SJSA1 (cell line): ENCODE measurements at places on chromosomes 6 and 20. TPM values are rescaled to one million over a fixed set of nuclear protein-coding genes. Genes with fewer than 3 reads are reported as not detected.

Gene PHACTR1
- total RNA-seq: 0.37 TPM in 1 of 2 replicates, not detected in the other

Gene TREM1
- total RNA-seq: not detected in 2 replicates

Gene GGTLC1
- not detected in 2 replicates for total RNA-seq

Gene SAPCD1
- 1.4 TPM in 1 of 2 replicates, not detected in the other for total RNA-seq

Gene FOXQ1
- total RNA-seq: 0.66 and 2.0 TPM in 2 replicates

Gene SCRT2
- not detected in 2 replicates for total RNA-seq

Gene CASS4
- not detected in 2 replicates for total RNA-seq

Gene ZFP57
- not detected in 2 replicates for total RNA-seq

Gene PRIM2
- 42.2 and 58.0 TPM in 2 replicates for total RNA-seq

Gene NKX2-4
- 21.4 and 23.9 TPM in 2 replicates for total RNA-seq

Gene TOMM34
- total RNA-seq: 20.3 and 33.7 TPM in 2 replicates
